ENCODE measurements at places on chromosomes 5 and 9.
A peak's percentile ranks its signal among the peaks of the same experiment; 100 is the strongest.

DNA sequence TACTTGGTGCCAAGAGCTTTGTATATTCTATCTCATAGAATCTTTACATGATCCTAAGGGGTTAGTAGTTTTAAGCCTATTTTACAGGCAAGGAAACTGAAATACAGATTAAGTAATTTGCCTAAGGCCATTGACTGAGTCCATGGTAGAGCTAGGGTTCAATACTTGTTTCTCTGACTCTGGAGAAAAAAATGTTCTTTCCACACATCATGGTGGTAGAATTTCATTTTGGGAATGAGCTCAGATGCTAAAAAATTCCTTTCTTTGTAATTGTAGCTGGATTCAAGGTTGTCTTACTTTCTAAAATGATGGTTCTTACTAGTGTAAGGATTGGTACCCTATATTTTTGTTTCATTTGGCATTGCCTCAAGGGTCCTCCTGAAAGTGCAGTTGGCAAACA, 86.0 kb downstream of the ANKRD55 start:
- DNase-seq: no peak

- no peak for DNase-seq
Measured at GRCh38 chr5:173913686-173914321, 25.7 kb downstream of the CPEB4 start.

GRCh38 chr5:168851902-168852321, 272.7 kb upstream of the PANK3 start:
- no peak for DNase-seq

DNA sequence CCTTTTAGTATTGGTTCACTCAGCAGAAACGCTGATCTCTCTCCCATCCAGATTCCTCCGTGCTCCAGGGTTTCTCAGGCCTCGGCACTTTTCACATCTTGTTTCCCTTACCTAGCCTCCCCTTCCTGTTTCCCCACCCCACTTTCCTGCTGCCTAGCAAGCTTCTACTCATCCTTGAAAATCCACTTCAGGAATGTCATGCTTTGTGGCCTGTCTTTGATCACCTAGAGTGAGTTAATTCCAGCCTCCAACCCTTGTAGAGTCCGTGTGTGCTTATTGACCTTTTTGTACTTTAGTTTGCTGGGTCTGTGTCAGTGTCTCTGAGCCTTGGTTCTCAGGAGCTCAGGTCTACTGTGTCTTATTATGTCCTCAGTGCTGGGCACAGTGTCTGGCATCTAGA, 116.6 kb downstream of the AOPEP start:
- DNase-seq: no peak

DNA sequence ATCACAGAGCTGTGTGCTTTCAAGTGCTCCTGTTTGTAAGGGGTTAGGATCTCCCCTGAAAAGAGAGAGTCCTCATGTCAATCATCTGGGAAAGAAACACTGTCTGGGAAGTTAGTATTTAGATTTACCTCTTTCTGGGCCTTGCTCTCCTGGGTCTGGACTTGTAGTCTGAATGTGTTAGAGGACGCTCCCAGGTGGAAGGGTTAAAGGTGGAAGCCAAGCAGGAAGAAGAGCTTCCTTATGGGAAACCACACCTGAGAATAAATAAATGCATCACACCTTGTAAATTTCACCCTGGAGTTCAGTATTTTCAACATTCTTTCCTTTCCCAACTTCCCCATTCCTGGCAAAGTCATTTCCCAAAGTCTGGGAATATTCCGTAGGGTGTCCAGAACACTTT, 1.3 kb downstream of the PLGRKT start:
- DNase-seq: no peak

GRCh38 chr5:36696059-36696673, 89.8 kb downstream of the SLC1A3 start:
- peak; percentile 76 for DNase-seq

DNA sequence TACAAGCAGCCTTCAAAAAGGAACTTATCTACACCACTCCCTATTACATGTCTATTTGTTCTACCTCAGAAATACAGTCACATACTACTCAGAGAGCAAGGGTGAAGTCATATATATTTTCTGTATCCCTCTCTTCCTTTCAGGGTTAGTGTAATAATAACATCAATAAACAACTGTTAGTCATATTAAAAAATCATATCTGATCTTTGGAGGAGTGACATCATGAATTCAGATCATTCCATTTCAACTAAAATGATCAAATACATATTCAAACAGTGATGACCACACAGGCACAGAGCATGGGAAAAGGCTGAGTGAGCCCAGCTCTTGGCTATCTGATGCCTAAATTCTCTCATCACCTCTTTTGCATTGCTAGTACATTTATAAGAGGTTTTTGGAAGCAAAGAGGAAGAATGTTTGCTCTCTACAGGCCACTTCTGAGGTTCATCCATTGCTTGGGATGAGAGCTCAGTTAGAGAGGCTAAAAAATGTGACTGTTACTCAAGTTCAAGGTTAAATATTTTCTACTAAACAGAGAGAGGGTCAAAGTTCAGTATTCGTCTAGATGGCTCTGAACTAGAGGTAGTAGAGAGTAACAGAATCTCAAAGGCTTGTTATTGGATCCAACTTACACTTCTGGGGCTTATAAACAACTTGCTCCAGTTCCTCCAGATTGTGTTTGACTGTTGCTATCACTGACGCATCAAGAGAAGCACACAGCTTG, 39.0 kb downstream of the RIGI start:
- DNase-seq: no peak

DNA sequence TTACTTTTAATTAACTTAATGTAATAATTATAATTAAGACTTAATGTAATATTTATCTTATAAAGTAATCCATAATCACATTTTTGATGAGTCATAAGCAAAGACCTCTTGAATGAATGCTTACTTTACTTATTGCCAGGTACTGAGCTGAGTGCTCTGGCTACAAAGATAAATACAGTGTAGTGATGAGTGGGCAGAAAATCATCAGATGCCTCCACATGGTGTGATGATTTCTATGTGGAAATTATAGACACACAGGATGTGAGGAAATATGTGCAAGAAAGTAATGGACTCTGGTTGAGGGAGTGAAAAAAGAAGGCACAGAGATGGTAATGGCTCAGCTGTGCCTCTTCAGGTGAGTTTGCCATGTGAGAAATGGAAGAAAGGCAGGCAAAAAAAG, 422.6 kb upstream of the CD180 start:
- DNase-seq: peak; percentile 26

GRCh38 chr9:124000161-124000783, 11.3 kb upstream of the LHX2 start:
- no peak for DNase-seq

- DNase-seq: no peak
Measured at GRCh38 chr5:32664523-32664922, 46.6 kb upstream of the NPR3 start.

GRCh38 chr5:98050583-98050982, 722.9 kb upstream of the RGMB start:
- DNase-seq: peak; percentile 5
